Left ventricle myocardium inferior (tissue), 1 donor: ENCODE measurements at places on chromosomes 6 and 20.

GRCh38 chr6:16414205-16414604, 175.8 kb downstream of the GMPR start:
- DNase-seq = no peak

DNA sequence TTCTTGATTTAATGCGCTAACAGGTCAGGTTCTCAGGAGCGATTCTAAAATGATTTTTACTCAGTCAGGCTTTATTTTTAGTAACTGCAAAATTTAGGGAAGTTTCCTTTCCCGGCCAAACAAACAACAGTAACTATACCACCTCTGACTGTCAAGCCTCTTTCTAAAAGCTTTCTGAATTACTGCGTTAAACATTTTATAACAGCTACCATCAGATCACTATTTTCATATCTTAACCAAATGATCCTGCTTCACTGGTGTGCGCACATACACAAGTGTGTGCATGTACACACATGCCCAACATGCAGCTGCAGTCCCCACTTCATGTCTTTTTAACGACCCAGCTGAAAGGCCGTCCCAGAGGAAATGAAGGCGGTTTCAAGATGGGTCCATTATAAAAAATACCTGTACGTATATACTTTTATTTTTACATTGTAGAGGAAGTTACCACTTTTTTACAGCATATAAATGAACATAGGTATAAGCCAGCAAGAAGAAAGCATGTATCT, 25.0 kb downstream of the TMEM242 start:
- DNase-seq = no peak

DNA sequence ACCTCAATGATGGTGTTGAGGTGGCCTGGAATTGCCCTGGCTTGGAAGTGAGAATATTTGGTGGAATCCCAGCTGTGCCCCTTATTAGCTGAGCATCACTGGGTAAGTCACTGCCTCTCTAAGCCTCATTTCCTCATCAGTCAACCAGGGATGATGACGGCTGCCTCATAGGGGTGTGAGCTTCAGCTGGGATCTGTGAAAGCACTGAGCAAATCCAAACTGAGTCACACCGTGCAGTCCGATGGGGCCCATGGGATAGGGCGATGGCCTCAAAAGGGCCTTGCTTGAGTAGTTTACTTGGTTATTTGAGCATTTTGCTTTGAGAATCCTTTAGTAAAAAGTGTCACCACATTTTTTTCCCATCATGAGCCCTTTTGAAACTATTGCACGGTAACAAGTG, 1.1 kb downstream of the SLC22A1 start:
- no peak for DNase-seq

GRCh38 chr6:10655508-10656055, 38.8 kb downstream of the C6orf52 start:
- no peak for DNase-seq
